ENCODE measurements at places on chromosomes 2 and 18. TPM values are rescaled to one million over a fixed set of nuclear protein-coding genes. Genes with fewer than 3 reads are reported as not detected.

The ICOS gene
- total RNA-seq, result not detected

The LHCGR gene
- not detected for total RNA-seq

The OTX1 gene
- total RNA-seq, result under 0.01 TPM

The EGR4 gene
- not detected for total RNA-seq

The MARCO gene
- not detected for total RNA-seq

The ELOA2 gene
- total RNA-seq, result not detected

The NGEF gene
- total RNA-seq, result not detected

The GRB14 gene
- total RNA-seq, result 11.9 TPM

The GRHL1 gene
- total RNA-seq, result 1.3 TPM

The QPCT gene
- 27.2 TPM for total RNA-seq

The ABCA12 gene
- not detected for total RNA-seq

The C2orf80 gene
- total RNA-seq, result not detected

Measured in epithelial cell of umbilical artery (primary cell).